ENCODE measurements at places on chromosomes 12 and 14.

DNA sequence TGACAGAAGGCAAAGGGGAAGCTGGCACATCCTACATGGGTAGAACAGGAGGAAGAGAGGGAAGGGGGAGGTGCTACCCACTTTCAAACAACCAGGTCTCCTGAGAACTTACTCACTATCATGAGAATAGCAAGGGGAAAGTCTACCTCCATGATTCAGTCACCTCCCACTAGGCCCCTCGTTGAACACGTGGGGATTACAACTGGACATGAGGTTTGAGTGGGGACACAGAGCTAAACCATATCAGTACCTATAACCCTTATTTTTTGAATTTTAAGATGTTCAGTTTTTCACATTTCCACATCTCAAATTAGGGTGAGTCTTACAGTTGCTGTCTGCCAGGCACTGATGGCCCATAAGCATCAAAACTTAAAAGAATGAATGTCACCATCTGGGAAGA lies 80.2 kb upstream of the ST8SIA1 start:
- DNase-seq: no peak

GRCh38 chr14:100303925-100304324 lies 2.3 kb downstream of the SLC25A29 start:
- DNase-seq: no peak

- no peak for DNase-seq
Measured at GRCh38 chr14:51081209-51081608, 13.7 kb downstream of the TRIM9 start.

- DNase-seq: no peak
Measured at GRCh38 chr12:43758247-43758727, 303 bp downstream of the PUS7L start.

DNA sequence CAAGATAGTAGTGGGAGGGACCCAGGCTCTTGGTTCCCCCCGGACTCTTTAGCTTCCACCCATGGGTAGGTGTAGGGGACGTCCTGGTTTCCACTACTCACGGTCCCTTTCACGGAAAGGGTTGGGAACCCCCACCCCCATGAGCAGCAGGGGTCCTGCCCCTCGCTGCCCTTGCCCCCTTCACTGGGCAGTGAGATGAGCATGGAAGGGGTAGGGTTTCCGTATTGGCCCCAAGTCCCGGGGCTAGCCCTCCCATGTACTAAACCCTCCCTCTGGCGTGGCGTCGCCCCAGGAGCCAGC lies 12.7 kb downstream of the AGAP2 start:
- no peak for DNase-seq

GRCh38 chr14:34322940-34323418 lies 139.1 kb downstream of the SPTSSA start:
- DNase-seq: no peak

- DNase-seq: no peak
Measured at GRCh38 chr12:19456176-19456575, 16.9 kb downstream of the AEBP2 start.

- no peak for DNase-seq
Measured at GRCh38 chr14:79629411-79630287, 581.7 kb downstream of the DIO2 start.

DNA sequence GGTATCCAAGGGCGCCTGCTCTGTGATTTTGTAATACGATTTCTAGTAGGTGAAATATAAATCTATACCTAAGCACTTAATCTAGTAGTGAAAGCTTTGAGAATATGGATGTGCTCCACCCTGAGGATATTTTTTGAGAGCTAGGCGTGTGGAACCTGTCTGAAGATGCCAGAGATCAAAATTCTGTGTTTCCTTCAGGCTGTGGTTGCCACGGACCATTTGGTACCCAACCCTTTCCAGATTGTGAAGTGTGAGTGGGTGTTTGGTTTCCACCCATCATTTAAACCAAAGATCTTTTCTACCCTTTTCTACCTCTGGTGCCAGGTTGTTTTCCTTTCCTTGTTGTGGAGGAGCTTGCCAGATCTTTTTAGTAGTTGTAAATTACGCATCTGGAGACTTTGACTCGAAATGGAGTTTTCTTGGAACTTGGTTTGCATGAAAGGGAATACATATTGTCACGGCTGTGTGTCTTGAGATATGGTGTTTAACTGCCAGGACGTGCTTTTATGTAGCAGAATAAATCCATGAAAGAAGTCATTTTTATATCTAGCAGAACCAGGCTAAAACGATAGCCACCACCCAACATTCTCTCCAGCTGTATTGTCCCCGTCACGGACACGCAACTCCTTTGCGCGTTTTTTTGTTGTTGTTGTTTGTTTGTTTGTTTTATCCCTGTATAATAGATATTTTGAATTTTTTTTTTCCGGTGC lies 2.2 kb downstream of the LRFN5 start:
- no peak for DNase-seq

- DNase-seq: no peak
Measured at GRCh38 chr14:101054671-101055070, 151.1 kb upstream of the RTL1 start.

DNA sequence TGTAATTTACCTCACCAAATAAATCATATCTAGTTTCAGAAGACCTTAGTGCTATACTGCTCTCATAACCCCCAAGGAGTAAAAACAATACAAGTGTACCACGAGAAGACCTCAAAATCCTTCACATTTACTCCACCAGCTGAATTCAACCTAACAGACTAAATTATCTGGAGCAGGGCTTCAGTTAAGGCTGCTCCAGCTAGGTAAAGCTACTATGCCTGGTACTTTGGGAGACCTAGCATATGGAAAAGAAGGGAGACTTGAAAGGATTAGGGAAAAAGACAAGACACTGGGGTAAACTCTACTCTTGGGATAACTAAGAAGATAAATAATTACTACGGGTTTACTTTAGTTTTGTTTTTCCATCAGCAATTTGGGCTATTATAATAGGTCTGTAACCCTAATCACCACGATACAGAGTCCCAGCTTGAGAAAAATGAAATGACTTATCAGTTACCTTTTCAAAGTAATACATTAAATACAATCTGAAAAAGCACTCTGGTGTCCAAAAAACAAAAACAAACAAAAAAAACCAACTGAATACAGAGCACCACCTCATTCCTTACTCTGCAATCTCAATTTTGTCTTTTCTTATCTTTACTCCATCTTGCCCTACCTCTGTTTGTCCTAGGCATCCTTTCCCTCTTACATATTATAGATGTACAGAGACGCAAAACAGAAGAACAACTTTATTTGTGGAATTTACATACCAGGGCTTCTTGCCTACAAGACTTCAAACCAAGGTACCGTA lies 2.1 kb downstream of the EML5 start:
- no peak for DNase-seq

DNA sequence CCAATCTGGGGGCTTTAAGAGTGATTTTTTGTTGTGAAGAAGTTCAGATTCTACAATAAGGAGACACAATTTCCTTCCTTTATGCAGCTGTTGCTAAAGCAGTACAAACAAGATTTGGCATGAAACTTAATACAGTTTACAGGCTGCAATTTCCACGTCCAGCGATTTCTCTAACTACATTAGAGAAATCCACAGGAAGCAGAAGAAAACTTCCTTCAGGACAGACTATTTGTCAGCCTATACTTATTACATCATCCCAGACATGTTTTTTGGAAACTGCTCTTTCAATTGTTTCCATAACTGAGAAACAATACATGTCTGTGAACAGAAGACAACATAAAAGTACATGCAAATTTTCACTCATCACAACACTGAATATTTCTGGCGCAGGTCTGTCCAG lies 204.3 kb downstream of the TTC7B start:
- no peak for DNase-seq

DNA sequence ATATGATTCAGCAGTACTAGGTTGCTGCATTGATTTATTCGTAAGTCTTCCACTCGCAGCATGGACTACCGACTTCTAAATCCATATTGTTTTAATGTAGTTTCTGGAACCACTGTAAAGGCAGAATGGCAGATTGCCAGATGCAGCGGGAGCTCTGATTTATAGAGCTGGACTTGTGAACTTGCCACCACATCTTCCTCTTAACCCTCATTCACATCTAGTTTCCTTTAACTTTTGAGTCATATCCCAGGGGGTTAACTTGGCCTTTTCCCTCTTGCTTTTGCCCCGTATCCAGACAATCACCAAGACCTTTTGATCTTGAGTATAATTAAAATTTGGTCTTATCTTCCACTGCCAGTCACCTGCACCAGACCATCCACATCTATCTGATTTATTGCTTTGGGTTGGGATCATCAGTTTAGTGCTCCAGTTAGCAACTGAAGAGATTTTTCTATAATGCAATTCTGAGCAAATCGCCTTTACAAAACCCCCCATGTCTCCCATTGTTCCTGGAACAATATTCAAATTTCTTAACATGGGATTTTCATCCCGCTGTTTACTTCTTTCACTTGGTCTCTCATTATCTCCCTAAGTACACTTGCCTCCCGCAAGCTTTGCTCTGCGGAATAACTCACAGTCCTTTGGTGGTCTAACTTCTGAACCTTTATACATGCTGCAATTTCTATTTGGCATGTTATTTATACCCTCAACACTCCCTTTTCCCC lies 130.5 kb downstream of the ACSS3 start:
- no peak for DNase-seq

- no peak for DNase-seq
Measured at GRCh38 chr14:77058785-77059184, 30.3 kb upstream of the IRF2BPL start.

DNA sequence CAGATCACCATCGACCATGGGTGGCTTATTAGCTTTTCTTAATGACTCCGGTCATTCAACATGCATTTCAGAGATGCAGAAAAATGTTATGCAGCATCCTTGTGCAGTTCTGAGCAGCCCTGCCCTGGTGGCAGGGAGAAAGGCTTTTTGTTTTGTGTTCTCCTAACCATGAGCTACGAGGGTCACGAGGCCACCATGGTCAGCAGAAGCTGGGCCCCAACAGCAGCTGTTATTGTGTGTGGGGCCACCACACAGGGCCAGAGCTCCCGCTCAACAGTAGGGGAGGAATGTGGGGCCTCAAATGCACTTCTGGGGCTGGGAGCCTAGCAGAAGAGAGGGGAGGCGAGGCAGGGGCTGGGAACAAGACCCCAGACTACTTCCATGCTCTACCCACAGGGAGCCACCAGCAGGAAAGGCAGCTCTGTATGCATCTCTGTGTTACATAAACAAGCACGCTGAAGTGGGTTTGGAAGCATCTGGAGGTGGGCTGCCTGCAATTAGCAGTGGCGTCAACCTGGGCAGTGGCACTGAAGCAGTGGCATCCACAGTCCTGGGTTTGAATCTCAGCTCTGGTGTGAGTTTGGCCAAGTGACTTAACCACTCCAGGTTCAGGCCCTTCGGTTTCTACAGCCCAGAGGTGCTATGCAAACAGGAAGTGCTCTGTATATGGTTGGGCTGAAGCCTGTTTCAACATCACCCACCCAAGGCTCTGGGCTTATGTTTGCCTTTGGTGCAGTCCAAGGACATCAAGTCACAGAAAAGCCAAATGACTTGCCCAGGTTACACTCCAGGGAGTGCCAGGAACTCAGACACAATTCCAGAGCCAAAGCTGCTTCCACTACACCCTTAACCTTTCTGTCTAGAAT lies 16.3 kb downstream of the GLTP start:
- no peak for DNase-seq

DNA sequence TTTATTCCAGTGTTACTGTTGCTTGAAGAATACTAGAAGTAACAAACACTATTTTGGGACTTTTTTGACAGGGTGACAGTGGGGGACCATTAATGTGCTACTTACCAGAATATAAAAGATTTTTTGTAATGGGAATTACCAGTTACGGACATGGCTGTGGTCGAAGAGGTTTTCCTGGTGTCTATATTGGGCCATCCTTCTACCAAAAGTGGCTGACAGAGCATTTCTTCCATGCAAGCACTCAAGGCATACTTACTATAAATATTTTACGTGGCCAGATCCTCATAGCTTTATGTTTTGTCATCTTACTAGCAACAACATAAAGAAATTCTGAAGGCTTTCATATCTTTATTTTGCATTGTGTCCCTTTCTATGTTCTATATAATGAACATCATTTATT lies 44.5 kb downstream of the TMPRSS12 start:
- DNase-seq: no peak

GRCh38 chr12:45244561-45245343 lies 28.9 kb downstream of the ANO6 start:
- DNase-seq: no peak

DNA sequence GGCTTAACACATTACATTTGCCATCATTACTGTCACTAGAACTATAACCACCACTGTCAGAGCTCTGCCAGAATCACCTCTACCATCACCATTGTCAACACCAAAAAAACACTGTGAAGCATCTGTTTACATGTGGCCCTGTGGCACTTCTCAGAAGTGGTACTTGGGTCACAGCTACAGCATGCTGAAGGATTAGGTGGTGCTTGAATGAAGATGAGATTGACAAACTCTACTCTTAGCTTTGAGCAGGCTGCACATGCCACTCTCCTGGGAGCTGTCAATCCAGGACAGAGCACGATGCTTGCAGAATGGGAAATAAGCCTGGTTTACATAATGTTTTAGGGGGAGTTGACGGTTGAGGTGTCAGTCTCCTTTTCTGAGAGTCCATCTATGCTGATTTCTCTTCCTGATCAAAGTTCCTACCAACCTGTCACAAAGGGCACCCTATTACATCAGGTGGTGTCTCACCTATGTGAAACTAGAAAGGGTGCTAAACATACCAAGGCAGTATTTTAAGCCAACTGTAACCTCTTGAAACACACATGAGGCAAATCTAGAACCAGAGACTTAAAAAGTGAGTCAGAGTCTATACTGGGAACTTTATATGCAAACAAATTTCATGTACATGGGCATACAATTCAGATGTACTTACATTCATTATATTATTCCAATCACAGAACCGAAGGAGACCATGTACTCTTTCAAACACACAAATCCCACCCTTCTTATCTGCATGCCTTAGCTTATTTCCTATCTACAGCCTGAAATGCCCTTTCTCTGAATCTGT lies 258.7 kb downstream of the EMP1 start:
- no peak for DNase-seq

- DNase-seq: no peak
Measured at GRCh38 chr12:50635364-50635763, 128.5 kb upstream of the ATF1 start.

GRCh38 chr14:81402123-81402495 lies 2.0 kb upstream of the STON2 start:
- no peak for DNase-seq

DNA sequence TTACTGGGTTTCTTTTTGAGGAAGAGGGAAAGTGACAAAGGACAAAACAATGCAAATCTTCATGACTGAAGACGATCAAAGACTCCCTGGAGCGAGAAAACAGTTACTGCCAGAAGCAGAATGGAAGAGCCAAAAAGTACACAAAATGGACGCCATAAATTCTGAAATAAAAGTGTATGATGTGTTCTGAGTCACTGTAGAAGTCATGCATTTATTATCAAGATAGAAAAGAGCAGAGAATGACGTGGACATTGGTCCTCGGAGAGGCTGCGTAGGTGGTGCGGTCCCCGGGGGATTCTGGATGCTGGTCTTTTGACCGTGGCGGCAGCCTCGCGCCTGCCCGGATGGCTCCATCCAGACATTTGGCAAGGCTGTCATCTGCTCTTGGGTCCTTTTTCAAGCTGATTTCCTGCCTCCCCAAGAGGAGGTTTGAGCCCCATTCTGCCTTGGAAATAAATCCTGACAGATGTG lies 52.8 kb downstream of the C14orf132 start:
- no peak for DNase-seq
